Muscle of leg (tissue), 16 donors: ENCODE measurements at places on chromosomes 7 and 10. TPM values are rescaled to one million over a fixed set of nuclear protein-coding genes. Genes with fewer than 3 reads are reported as not detected.

Gene GIMAP6
- 16.1 TPM for polyA plus RNA-seq

Gene LGI1
- polyA plus RNA-seq = 20.1 TPM

Gene PILRA
- 1.7 TPM for polyA plus RNA-seq

Gene MAGI2
- polyA plus RNA-seq = 4.2 TPM

Gene TCTN3
- 29.2 TPM for polyA plus RNA-seq

Gene GNAT3
- 0.27 TPM for polyA plus RNA-seq

Gene SND1
- 125 TPM for polyA plus RNA-seq

Gene ACSM6
- polyA plus RNA-seq = not detected

Gene SAMD9
- polyA plus RNA-seq = 4.0 TPM

Gene LEP
- 0.06 TPM for polyA plus RNA-seq

Gene METTL27
- 3.2 TPM for polyA plus RNA-seq

Gene PRLHR
- not detected for polyA plus RNA-seq

Gene SPDYE8
- polyA plus RNA-seq = 0.19 TPM

Gene PNLIPRP2
- not detected for polyA plus RNA-seq

Gene PLPP4
- not detected for polyA plus RNA-seq

Gene FOXI2
- polyA plus RNA-seq = 0.23 TPM

Gene INA
- polyA plus RNA-seq = 0.53 TPM

Gene WDFY4
- polyA plus RNA-seq = 2.4 TPM

Gene GIMAP4
- 17.7 TPM for polyA plus RNA-seq

Gene CALY
- not detected for polyA plus RNA-seq

Gene FLNC
- polyA plus RNA-seq = 470 TPM

Gene UCN3
- polyA plus RNA-seq = not detected

Gene ANKRD2
- 23.1 TPM for polyA plus RNA-seq

Gene CLCN1
- 1.1 TPM for polyA plus RNA-seq

Gene COL13A1
- polyA plus RNA-seq = 8.0 TPM

Gene VIPR2
- 9.3 TPM for polyA plus RNA-seq

Gene ACHE
- polyA plus RNA-seq = 49.0 TPM

Gene LSM5
- 72.4 TPM for polyA plus RNA-seq

Gene MINDY4
- polyA plus RNA-seq = 5.4 TPM

Gene NXPH1
- polyA plus RNA-seq = not detected
